ENCODE measurements at places on chromosomes 1 and 21.

- DNase-seq, result no peak
Measured at GRCh38 chr1:203295796-203296195, 9.5 kb upstream of the BTG2 start.

GRCh38 chr1:234899041-234899729, 229.5 kb downstream of the TOMM20 start:
- DNase-seq, result no peak

GRCh38 chr1:152759453-152760173, 1.8 kb downstream of the KPRP start:
- no peak for DNase-seq

DNA sequence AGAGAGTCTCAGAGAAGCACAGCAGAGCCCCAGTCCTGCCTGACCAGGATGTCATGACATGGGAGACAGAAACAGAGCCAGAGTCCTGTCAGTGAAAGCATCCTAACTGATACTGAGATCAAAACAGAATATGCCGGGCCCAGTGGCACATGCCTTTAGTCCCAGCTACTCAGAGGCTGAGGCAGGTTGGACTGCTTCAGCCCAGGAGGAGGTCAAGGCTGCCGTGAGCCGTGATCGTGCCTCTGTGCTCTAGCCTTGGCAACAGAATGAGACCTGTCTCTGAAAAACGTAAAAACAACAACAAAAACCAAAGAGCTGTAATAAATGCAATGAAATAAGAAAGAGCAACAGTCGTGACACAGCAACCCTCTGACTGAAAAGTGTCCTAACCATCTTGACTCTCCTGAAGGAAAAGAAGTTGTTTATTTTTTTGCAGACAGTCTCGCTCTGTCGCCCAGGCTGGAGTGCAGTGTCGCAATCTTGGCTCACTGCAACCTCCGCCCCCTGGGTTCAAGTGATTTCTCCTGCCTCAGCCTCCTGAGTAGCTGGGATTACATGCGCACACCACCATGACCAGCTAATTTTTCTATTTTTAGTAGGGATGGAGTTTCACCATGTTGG, 189.2 kb downstream of the SLC45A1 start:
- DNase-seq, result no peak

DNA sequence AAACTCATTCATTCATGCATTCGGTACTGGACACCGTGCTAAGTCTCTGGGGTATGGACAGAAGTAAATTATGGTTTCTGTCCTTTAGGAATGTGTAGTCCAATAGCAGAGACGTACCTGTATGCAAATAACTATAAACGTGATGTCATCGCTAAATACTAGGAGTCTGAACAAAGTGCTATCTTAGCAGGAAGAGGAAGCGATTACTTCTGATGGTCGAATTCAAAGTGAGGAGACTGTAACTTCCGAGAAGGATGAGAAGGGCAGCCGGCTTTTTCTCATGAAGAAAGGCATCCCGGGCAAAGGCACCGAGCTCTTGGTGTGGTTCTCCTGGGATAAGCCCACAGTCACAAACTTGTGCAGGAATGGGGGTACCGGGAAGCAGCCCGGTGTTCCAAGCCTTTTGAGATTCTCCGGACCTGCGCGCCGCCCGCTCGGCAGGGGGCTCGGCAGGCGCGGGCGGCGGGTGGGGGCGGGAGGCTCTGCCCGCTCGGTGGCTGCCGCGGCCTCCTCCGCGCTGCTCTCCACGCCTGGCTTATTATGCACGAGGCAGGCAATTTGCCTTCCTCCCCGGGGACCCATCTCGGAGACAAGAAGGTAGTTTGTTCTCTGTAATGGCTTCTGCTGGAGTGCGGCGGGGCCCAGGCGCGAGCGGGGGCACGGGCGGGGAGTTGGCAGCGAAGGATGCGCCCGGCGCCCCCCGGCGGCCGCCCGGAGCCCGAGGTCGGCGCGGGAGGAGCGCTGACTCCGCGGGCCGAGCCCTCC, 67.5 kb upstream of the CD1D start:
- DNase-seq, result no peak

- no peak for DNase-seq
Measured at GRCh38 chr1:56025942-56026341, 553.4 kb downstream of the PLPP3 start.

DNA sequence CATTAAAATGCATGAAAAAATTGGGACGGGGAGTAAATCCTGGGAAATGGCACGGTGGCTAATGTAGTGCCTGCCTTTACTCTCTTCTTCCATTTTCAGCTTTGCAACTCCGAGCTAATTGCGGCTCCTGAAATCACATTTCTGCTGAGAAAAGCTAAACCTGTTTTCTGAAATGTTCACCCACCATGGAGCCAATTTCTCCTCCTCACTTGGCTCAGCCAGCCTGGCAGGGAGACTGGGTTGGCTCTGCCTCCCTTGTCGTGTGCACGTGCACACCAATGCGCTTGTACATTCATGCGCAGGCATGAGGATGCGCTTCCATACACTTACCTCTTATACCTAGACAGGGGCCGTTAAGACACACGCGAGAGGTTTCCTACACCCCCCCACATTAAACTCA, 165.4 kb downstream of the PLXNA2 start:
- no peak for DNase-seq

DNA sequence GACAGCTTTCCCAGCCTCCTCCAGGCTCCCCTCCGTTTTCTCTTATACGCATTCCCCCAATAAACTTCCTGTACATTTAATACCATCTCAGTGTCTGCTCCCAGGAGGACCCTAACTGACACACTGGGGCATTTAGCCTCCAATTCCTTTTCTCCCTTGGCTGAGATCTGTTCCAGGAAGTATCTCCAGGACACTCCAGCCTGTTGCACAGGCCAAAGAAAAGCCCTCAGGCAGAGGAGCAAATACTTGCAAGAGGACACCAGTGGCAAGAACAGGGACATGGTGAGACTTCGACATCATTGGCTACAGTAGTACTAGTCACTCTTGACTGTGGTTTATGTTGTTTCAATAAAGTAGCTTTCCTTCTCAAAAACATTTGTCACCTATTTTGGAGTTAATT, 4.7 kb upstream of the SYNJ1 start:
- no peak for DNase-seq

GRCh38 chr1:174273776-174274175, 114.5 kb downstream of the RABGAP1L start:
- no peak for DNase-seq

- DNase-seq, result no peak
Measured at GRCh38 chr21:41348434-41348833, 13.4 kb upstream of the MX2 start.

GRCh38 chr1:51488372-51489050, 30.6 kb downstream of the EPS15 start:
- no peak for DNase-seq

DNA sequence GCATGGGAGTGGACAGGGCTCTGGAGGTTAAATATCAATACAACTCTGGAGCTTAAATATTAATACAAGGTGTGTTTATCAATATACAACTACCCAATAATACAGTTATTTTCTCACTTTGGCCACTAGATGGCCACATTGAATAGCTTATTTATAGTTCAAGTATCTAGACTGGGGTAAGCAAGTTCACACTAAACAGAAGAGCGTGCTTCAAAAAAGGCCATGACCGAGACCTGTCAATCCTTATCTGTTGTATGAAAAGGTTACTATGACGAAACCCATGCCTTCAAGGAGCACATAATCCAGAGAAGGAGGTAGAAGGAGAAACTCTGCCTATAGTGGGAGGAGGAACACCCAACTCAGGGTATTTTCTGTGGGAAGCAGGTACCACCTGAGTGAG, 29.1 kb downstream of the CHML start:
- no peak for DNase-seq

- DNase-seq, result no peak
Measured at GRCh38 chr1:43753422-43753821, 46.1 kb downstream of the ST3GAL3 start.

- no peak for DNase-seq
Measured at GRCh38 chr21:31107176-31107785, 69.0 kb upstream of the KRTAP19-8 start.

- DNase-seq, result no peak
Measured at GRCh38 chr21:42312626-42313104, 2.5 kb downstream of the TFF3 start.

GRCh38 chr1:70034403-70034802, 171.0 kb downstream of the LRRC40 start:
- no peak for DNase-seq

- no peak for DNase-seq
Measured at GRCh38 chr1:1336446-1336845, 5.4 kb downstream of the TAS1R3 start.

DNA sequence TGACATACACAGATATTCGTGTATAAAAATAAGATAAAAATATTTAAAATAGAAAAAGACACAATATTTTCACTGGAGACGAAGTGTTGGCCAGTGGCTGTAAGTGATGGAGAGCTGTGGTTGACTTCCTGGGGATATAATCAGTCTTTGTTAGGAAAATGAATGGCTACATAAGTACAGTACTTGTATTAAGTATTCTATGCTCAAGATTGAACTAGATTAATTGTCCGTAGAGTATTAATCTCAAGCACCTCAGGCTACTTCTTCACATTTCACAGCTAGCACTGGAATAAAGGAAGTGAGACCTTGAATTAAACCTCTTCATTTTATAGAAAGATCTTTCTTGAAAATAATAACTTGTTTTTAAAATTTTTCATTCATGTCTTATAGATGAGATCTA, 39.0 kb upstream of the RGS5 start:
- no peak for DNase-seq

- DNase-seq, result no peak
Measured at GRCh38 chr1:179053486-179053885, 27.8 kb downstream of the FAM20B start.

- no peak for DNase-seq
Measured at GRCh38 chr21:41777951-41778815, 11.3 kb upstream of the RIPK4 start.

GRCh38 chr1:21293537-21294265, 3.4 kb upstream of the ECE1 start:
- no peak for DNase-seq

DNA sequence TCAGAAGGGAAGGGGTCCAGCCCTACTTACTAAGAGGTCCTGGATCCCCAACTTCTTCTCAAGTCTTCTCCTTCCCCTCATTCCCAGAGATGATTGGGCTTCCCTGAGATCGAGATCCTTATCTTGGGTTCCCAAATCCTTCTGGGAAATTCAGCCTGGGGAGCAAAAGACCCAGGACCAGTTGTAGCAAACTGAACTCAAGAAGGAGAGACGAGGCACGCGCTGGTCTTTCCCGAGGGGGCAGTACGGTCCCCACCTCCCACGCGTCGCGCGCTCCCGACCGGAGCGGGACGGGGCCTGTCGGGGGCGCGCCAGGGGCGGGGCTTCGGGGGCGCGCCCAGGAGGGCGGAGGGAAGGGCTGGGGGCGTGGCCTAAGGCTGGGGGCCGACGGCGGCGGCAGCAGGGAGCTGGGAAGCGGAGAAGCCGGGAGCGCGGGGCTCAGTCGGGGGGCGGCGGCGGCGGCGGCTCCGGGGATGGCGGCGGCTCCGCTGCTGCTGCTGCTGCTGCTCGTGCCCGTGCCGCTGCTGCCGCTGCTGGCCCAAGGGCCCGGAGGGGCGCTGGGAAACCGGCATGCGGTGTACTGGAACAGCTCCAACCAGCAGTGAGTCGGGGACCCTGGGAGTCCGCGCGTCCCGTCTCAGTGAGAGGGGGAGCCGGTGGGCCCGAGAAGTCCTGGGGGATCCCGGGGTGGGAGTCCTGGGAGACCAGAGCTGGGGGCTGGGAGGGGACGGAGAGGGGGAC, at the start of gene EFNA3:
Gene EFNA3 (plus strand): TSS at position 369 of the 741 bp plus-strand sequence. CDS start 105 bp downstream, at position 474.
- DNase-seq, result no peak

DNA sequence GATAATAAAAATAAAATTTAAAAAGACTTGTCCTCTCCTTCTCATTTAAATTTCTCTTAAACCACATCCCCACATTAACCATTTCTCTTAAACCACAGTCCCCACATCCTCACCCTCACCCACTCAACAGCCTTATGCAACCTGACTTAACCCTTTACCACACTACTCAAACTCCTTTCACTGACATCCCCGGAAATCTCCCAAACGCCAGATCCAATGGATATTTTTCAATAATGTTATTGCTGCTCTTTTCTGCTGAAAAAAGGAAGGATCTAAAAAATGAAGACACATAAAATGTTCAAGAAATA, 54.2 kb upstream of the EEIG2 start:
- no peak for DNase-seq

DNA sequence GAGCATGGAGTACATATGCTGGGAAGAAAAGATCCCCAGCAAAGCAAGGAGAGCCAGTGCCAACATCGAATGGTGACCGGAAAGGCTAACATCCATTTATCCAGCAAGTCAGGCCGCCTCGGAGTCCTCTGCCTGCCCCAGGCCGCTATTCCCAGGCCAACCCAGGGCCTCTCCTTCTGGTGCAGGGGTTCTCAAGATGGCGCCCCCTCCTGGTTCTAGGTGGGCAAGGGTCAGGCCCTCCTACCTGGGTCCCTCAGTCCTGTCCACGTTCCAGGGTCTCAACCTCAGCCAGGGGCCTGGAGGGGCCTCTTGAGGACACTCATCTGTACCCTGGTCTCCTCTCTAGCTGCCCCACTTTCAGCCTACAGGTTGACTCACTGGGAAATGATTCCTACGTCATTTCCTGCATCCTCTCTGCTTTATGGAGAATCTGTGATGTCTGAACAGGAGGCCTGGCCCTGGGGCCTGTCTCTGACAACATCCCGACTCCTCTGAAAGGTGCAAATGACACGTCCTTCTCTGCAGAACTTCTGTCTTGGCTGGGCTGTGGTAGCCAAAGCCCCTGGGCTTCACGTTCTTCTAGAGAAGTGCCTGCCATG, 145.3 kb downstream of the PSMG1 start:
- no peak for DNase-seq

GRCh38 chr1:154276797-154277196, 4.4 kb downstream of the HAX1 start:
- DNase-seq, result no peak

DNA sequence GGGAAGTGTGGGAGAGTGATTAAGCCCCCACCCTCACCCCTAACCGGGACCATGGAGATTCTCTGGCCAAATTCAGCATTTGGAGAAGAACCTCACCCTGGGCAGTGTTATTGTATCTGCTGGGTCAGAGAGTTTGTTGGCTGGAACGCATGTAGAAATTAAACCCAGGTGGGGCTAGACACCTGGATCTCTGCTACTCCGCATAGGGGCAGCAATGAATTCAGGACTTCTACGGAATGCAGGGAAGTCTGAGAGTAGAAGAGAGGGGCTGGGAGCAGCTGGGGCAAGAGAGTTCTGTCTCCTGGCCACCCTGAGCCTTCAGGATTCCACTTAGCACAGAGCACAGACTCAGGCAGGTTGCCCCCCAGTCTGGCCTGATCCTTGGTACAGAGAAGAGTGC, 3.6 kb upstream of the CRABP2 start:
- DNase-seq, result no peak

GRCh38 chr1:2811533-2811918, 10.0 kb upstream of the TTC34 start:
- no peak for DNase-seq

- no peak for DNase-seq
Measured at GRCh38 chr1:200367841-200368534, 41.8 kb downstream of the ZNF281 start.

- no peak for DNase-seq
Measured at GRCh38 chr21:38027901-38028498, 111.7 kb upstream of the KCNJ6 start.

DNA sequence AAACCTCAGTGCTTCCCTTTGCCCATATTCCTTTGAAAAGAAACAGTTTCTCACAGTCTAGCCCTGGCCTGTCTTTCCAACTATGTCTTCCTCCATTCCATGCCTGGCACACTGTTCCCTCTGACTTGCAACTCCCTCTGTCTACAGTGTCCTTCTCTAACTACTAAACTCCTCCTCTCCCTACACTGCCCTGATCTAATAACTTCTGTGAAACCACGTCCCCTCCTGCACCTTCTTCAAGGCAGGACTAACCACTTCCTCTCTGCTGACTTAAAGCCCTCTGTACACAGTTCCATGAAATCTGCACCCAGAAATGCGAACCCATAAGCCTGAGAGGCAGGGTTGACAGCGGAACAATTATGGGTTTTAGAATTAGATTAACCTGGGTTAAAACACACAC, 62.2 kb upstream of the ATP1B1 start:
- DNase-seq, result no peak

Data from cortex of kidney (tissue), 1 donor.